Effector memory CD4-positive, alpha-beta T cell (primary cell): ENCODE measurements at places on chromosomes 6 and 20.

DNA sequence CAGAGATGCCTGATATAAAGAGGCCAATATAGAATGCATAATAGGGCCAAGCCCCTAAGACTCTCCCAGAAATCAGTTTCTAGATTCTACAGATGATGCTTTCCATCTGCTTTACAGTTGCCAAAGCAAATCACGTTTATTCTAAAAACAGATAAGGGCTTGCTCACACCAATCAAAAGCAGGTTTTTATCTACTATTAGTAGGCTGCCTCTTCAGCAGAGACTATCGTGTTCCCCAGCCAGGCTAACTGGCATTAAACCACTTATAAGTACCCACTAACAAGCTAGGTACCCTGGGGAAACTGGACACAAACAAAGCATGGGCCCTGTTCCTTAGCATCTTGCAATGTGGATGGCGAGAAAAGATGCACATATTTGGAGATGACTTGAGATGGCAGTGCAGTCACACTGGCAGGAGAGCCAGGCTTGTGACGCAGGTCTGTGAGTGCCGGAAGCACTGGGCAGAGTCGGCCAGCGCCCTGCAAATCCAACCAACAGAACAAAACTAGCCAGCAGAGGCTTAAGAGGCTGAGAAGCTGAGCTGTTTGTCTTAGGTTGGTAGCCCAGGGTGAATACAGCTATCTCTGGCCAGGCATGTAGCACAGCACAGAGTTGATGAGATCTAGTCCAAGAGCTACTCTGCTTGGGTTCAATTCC lies 73.4 kb downstream of the GFOD1 start:
- no peak for DNase-seq

GRCh38 chr6:19906171-19906570 lies 69.0 kb downstream of the ID4 start:
- DNase-seq: no peak

DNA sequence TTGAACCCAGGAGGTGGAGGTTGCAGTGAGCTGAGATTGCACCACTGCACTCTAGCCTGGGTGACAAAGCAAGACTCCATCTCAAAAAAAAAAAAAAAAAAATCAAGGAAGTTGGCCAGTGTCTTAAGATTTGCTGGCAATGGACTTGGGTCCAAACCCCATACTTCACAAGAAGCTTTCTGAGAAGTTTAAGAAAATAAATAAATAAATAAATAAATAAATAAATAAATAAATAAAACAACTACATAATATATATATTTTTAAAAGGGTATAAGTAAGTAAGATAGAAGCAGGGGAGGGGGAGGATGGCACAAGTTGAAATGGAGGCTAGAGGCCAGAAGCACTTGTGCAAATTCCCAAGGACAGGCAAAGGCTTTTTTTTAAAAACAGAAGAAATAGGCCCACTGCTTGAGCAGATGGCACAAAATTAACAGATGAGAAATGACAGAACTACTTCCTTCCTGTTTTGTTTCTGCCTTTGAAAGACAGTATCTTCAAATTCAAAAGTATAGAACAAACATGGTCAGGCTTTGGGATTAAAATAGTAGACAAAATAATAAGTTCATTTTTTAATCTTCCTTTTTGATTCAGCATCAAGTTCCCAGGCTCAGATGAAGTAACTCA lies 287.7 kb downstream of the ALDH8A1 start:
- no peak for DNase-seq

DNA sequence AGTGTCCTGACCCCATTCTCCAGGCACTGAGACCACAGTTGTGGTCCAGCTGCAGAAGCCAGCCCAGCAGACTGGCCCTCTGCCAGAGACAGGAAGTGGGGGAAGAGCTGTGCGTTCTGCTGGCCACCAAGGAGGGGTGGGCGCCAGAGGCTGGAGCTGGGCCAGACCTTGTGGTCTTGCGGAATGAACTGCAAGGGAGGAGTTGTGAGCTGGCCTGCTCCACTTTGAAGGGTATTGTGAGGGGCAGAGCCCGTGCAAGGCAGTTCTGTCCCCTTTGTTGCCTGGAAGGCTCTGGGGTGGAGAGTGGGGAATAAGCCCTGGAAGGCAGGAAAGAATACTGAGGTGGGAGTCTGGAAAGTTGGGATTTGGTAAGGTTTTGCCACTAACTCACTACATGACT lies 3.6 kb upstream of the MDFI start:
- no peak for DNase-seq

DNA sequence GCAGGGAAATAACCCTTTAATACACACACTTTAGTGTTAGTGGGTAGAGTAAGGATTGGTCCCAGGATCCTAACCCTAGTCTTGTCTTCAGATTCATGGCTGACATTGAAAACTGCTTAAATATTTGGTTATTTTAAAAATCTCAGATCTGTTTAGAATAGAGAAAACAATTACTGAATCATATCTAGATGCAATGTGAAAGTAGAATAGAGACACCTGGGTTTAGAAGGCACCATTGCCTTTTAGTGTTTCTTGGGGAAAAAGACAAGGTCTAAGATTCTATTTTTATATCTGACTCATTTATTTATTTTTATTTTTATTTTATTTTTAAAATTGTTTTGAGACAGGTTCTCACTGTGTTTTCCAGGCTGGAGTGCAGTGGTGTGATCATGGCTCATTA lies 6.0 kb downstream of the DDX43 start:
- DNase-seq: no peak

DNA sequence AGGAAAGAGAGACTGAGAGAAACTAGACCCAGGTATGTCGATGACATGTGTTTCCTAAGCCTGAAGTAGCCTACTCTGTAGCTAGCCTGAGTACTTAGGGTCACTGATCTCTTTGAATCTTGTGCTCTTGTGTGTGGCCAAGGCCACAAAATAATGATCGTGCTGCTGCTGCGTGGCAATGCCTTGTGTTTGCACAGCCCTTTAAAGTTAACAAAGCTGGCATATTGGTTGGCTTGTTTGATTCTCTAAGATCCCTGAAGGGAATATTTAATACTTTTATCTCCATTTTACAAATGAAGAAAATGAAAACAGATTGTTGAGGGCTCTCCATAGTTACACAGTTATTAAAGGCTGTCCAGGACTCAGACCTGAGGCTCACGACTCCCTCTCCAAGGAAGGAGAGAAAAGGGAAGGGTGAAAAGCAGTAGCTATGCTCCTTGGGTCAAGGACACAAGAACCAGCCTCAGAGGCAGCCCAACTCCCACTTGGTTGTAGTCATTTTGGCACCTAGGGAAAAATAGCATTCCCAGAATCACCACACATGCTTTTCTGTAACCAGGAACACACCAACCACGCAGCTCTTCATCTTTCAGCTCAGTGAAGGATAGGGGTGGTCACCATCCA lies 130.7 kb downstream of the LRFN2 start:
- DNase-seq: no peak

DNA sequence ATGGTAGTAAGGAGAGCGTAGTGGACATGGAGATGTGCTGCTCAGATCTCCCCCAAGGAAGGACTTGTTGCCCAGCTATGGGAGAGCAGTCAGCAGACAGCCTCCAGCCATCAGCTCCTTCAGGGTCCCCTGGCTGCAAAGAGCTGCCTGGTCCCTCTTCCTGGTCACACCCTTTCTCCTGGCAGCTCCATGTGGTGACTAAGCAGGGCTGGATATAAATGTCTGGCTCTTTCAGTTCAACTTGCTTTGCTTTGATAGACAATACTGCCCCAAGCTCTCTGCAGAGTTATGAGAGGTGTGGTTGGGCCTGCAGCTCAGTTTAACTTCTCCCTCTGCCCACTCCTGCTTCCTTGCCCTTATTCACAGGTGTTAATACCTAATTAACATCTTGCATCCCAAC lies 64.1 kb upstream of the DDR1 start:
- no peak for DNase-seq

GRCh38 chr6:95169775-95170174 lies 407.6 kb upstream of the MANEA start:
- no peak for DNase-seq

GRCh38 chr6:157777344-157777743 lies 45.7 kb upstream of the SNX9 start:
- DNase-seq: no peak

- DNase-seq: no peak
Measured at GRCh38 chr20:8116067-8116811, 15.8 kb upstream of the PLCB1 start.

- DNase-seq: no peak
Measured at GRCh38 chr6:17280552-17281090, 540 bp upstream of the RBM24 start.

DNA sequence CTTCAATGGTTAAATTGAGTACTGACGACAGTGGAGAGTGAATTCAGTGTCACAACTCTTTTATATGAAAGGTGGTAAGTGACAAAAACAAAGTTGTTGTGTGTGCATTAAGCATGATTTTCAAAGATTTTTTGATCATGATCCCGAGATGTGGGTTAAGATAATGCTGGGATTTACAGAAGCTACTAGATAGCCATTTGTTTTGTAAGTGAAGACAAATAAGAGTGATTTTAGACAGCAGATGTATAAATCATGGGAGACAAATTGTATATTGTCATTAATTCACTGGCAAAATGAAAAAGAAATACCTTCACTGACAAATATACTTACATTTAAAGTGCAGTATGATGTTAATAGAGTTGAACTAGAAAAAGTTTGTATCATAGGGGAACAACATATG lies 6.1 kb downstream of the ADGRB3 start:
- DNase-seq: no peak

DNA sequence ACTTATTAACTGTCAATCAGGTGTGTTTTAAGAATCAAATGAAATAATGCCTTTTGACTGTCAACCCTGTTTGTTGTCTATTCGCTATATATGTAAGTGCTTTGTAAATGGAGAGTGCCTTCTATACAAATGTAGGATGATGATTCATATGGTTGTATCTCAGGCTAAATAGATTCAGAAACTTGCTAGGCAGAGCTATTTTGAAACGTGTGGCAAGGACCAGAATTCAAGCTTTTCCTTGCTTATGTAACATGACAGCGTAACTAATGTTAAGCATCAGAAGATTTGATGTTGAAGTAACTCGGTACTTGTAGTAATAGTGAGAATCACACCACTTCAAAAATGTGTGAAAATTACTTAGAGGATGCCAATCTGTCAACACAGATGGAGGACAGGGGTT lies 3.4 kb downstream of the OGFRL1 start:
- DNase-seq: no peak

DNA sequence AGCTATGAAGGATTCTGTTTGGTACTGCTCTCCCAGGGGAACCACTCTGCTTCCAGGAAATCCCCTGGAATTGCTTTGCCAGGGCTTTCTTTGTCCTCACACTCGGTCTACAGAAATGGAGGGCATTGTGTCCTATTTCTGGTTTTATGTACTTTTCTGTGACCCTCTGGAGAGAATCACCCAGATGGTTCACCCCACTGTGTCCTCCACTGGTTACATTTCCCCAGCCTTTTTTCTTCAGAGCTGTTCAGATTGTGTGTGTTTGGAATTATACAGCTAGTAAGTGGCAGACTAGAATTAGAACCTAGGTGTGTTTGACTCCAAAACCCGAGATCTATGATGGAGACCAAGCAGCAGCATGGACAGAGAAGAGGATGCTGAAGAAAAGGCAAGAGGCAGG lies 80.8 kb downstream of the CD164 start:
- DNase-seq: no peak

DNA sequence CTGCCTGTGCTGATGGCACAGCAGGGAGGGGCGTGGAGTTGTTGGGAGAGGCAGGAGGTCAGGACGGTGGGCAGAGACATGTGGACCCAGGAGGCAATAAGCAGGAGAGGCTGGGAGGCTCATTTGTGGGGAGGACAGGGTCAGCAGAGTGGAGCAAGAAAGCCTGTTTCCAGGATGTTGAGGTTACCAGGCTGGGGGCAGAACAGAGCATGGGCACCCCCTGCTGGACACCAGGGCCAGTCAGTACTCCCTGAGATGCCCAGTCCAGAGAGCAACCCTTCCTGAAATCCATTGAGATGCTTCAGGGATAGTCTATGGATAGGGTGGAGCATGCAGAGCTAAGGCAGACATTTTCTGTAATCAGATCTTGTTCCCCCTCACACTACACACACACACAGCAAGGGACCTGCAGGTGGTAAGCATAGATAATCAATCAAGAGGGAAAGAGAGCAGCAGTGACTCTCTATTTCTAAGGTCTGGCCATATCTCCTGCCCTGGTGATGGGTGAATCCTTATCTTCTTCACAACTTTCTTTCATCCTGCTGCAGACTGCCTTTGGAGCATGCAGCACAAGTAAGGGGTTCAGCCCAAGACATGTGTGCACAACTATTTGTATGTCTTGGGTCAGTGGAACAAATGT lies 41.7 kb downstream of the MOCS1 start:
- no peak for DNase-seq
